ENCODE measurements at places on chromosomes 4 and X.

DNA sequence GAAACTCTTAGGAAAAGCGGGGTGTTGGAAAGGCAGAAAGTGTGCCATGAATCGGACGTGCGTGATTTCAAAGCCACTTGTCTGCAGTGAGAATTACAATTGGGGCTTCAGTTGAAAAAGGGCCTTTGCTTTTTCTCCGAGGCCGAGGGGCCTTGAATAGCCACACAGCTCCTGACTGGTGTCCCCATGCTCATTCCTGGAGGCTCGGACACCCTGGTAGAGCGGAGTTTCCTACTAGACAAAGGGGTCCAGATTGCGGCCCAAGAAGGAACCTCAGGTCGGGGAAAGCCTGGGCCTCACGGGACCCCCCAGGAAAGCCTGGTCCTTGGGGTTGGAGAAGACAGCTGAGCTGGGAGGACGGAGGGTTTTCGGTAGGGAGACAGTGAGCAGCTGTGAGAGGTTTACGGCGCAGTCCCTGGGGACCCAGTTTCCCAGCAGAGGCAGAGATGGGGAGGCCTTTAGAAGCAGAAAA is 3.0 kb upstream of the SHOX start:
- no peak for DNase-seq

DNA sequence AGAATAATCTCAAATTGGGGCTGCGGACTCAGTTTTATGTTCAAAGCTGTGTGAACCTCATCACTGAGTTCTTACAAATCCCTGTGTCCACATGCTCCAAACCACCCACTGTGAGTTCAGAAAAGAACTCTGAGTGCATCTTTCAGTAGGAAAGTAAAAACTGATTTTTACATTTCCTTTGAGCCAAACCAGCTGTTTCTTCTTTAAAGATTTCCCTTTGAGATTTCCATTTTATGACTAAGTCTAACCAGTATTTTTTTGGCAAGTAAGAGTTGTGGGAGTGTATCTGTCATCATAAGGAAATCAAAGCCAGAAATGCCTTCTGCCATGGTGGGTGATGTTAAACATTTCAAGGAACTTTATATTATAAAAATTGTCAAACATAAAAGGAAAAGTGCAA is 100.0 kb downstream of the TET2 start:
- peak; percentile 2 for DNase-seq

DNA sequence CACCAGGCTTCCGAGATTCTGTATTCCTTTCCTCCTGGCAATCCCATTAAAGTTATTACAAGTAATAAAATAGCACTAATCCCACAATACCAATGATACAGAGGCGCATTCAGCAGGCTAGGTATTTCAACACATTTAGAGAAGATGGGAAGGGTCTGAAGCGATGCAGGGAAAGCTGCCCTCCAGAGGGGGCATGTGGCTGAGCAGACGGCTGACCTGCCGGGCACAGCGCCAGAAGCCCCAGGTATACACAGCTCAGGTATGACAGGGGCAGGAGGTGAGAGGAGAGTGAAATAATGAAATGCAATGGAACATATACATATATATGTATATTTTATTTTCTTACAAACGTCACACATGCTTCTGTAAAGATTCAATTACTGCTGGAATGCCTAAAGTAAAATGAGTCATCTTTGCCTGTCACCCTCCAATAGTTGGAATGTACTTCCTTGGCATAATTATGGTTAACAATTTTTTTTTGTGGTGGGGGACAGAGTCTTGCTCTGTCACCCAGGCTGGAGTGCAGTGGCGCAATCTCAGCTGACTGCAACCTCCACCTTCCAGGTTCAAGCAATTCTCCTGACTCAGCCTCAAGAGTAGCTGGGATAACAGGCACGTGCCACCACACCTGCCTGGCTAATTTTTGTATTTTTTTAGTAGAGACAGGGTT is 21.3 kb upstream of the CDKN2AIP start:
- no peak for DNase-seq

- peak; percentile 81 for DNase-seq
These were observed 50.0 kb downstream of the SLC39A8 start for GRCh38 chr4:102295153-102295862.

DNA sequence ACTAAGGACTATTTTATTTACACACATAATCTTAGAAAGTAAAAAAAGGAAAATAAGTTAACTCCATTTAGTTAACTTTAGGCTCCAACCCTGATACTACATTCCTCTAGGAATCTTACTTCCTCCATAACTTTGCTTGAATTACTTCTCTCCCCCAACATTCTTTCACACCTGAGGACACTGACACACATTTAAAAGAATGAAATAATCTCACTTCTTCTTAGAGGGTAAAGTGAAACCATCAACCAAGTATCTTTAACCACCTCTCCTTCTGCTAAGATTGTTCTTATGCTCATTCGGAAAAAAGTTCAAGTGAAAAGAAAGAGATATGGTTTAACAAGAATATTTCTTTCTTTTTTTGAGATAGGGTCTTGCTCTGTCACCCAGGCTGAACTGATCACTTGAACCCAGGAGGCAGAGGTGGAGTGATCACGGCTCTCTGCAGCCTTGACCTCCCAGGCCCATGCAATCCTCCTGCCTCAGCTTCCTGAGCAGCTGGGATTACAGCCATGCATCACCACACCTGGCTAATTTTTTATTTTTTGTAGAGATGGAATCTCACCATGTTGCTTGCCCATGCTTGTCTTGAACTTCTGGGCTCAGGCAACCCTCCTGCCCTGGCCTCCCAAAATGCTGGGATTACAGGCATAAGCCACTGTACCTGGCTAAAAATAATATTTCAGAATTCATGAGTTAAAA is 28.5 kb downstream of the SLC25A4 start:
- DNase-seq = no peak

DNA sequence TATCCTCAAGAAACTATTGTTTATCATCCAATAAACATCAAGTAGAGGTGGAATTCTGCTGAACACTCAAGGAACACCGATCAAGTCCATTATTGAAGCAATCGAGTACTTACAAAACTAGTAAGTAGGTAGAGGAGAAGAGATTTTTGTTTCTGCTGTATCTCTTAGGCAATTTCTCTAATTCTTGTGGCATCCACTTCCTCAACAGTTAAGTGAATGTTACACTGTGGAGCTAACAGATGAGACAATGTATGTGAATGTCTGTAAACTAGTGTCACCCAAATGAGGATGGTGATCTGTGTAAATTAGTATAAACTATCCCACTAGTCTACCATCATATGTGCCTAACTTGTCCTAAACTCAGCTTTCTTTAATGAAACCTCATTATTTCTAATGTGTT is 261.6 kb downstream of the ARHGAP24 start:
- DNase-seq = no peak

- no peak for DNase-seq
These were observed 83.5 kb upstream of the LIMCH1 start for GRCh38 chr4:41454423-41454822.

DNA sequence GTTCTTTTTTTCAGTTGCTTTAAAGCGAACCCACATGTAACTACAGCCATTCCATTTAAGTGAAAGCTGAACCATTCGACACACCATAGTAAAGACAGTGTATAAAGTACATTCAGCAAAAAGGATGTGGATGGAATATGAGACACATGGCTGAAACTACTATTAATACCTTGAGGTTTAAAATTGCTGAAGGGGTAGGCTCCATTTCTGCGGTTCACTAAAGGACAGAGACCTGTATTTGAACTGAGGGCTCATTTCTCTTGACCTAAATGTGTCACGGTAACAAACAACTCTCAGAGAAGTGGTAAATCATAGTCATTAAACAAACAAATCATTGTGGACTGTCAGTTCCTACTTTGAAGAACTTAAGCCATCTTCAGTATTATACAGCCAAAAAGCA is 1085.6 kb upstream of the TENM3 start:
- no peak for DNase-seq

DNA sequence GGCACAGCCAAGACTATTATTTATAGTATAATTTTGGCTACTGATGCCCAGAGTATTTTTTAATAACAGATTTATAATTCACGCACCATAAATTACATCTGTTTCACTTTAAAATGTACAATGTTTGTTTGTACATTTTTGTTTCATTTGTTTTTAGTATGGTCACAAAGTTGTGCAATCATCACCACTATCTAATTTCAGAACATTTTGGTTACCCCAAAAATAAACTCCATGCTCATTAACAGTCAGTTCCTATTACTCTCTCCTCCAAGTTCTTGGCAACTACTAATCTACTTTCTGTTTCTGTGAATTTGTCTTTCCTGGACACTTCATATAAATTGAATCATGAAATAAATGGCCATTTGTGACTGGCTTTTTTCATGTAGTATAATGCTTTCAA is 176.7 kb downstream of the SH3BGRL start:
- DNase-seq = no peak

GRCh38 chr4:6020613-6021012 is 2.4 kb upstream of the C4orf50 start:
- DNase-seq = no peak
